CD4-positive, alpha-beta T cell treated with Interleukin-17A for 1 hour (primary cell): ENCODE measurements at places on chromosomes 5 and 9.

DNA sequence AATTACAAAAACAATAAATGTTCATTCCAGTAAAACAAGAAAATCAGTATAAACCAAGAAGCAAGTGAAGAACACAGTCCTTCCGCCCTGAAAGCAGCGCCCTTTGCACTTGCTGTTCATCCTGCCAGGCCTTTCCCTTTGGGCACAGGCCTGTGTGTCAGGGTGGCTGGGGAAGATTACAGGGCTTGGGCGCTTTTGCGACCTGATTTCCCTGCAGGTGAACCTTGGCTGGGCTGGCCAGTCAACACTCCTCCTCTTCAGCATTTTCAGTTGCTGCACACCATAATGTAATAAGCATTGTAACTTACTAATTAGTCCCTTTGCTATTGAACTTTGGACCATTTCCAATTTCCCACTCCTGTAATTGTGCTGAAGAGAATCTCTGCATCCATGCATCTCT lies 38.6 kb upstream of the TDRD7 start:
- DNase-seq = no peak

- DNase-seq = peak; percentile 35
These were observed 83.0 kb upstream of the GLIS3 start for GRCh38 chr9:4382722-4383317.

DNA sequence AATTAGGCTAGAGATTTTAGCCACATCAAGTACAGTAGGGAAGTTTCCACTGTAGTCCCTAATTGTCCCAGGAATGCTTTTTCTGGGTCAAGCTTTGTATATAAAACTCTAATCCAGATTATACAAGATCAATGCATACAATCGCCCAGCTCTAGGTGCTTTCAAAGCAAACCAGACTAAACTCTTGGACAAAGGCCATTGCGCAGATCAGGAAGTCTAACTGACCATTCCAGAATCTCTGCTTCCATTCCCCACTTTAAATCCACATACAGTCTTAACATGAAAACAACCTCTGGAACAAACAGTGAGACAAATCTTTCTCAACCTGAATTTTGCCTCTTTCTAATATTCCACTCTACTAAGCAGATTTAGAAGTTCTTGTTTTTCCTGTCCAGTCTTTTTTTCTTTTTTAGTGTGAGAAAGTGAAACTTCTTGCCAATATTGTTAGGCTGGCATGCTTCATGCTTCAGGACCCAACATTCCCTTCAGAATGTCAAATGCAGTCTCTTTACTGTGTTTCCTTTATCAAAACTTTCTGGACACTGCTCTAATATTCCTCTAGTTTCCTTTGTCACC lies 76.1 kb downstream of the ITGA1 start:
- DNase-seq = no peak

- DNase-seq = no peak
These were observed 115.7 kb downstream of the FBXL17 start for GRCh38 chr5:108266242-108266641.

DNA sequence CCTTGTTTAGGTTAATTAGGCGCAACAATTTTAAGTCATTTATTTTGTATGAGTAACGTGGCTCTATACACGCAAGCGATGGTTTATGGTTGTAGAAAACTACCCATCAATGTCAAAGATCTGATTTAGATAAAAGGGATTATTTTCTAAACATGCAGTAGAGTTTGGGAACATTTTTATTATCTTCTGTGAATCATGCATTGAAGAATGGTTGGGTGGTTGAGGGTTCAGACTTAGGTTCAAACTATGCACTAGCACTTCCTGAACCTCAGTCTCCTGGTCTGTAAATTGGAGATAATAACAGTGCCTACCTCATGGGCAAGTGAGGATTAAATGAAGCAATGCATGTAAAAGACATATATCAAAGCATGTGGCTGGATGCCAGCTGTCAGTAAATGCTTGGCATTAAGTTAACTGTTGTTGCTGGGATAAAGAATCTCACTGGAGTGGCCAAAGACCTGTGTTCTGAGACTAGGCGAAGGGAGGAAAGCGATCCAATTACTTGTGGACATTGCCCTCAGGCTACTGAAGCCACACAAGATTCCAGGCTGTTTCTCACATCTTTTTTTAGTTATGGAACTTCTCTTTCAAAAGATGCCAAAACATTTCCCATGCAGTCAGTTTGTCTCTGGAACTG lies 1.1 kb upstream of the OTULINL start:
- DNase-seq = no peak

- no peak for DNase-seq
These were observed 186.8 kb downstream of the HSPA4 start for GRCh38 chr5:133238426-133239205.

- no peak for DNase-seq
These were observed 249.7 kb upstream of the TMEM161B start for GRCh38 chr5:88518131-88519016.
